Kidney epithelial cell (primary cell): ENCODE measurements at places on chromosomes 2 and 18. TPM values are rescaled to one million over a fixed set of nuclear protein-coding genes. Genes with fewer than 3 reads are reported as not detected.
A peak's percentile ranks its signal among the peaks of the same experiment; 100 is the strongest.

The LAMA1 gene
- total RNA-seq, result 29.5 and 36.6 TPM in 2 replicates

The KIF5C gene
- 7.0 and 8.7 TPM in 2 replicates for total RNA-seq

DNA sequence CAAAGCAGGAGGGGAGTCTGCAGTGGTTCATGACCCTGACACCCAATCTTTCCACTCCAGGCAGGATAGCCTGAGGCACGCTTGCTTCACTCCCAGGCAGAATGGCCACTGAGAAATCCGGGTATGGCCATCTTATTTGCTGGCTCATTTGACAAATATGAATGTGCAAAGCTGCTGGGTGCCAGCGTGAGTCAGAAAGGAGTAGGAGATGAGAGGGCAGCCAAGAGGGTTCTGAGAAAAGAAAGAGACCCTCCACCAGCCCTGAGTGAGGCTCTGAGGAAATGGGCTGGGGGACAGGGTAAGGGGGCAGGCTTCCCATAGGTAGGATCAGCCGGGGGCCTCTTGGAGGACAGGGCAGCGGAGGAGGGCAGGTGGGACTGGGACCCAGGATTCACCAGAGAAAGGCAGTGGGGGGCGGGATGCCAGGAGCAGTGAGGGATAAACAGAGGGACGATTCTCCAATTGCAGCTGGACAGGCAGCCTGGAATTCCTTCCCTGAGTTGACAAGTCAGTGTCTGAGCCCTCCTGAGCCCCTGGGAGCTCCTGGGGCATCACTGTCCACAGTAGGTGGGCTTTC, 15.2 kb downstream of the RAMP1 start:
- no peak for DNase-seq

GRCh38 chr2:143399631-143400069, 270.4 kb downstream of the ARHGAP15 start:
- DNase-seq, result no peak

GRCh38 chr18:55833543-55833942, 245.6 kb upstream of the TCF4 start:
- DNase-seq, result peak; percentile 96

GRCh38 chr2:25939257-25939668, 43.0 kb downstream of the KIF3C start:
- no peak for DNase-seq

GRCh38 chr2:197274349-197274748, 36.2 kb downstream of the ANKRD44 start:
- DNase-seq, result no peak

DNA sequence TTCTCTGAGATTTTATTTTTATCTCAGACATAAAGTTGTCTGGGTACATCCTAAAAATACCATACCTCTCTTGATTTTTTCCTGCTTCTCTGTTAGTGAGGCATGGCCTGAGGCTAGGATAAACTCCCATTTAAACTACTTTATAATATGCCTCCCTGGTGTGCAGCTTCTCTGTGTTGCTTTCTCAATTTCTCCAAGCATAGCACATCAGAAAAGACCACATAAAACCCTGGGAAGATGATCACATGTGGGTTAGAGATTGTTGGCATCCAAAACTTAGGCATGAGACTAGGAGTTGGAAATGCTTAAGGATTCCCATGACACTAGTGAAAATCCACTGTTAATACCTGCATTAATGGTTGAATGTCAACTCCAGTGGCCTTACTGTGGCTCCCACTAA, 254.6 kb downstream of the RND3 start:
- no peak for DNase-seq
